Caudate nucleus (tissue), 63 donors: ENCODE measurements at places on chromosomes 3 and 15.

- no peak for DNase-seq
Observed at GRCh38 chr3:134339913-134340312, 34.3 kb downstream of the AMOTL2 start.

GRCh38 chr15:68862415-68862814, 41.7 kb upstream of the ANP32A start:
- no peak for DNase-seq

GRCh38 chr15:35622641-35623340, 76.8 kb upstream of the DPH6 start:
- no peak for DNase-seq

DNA sequence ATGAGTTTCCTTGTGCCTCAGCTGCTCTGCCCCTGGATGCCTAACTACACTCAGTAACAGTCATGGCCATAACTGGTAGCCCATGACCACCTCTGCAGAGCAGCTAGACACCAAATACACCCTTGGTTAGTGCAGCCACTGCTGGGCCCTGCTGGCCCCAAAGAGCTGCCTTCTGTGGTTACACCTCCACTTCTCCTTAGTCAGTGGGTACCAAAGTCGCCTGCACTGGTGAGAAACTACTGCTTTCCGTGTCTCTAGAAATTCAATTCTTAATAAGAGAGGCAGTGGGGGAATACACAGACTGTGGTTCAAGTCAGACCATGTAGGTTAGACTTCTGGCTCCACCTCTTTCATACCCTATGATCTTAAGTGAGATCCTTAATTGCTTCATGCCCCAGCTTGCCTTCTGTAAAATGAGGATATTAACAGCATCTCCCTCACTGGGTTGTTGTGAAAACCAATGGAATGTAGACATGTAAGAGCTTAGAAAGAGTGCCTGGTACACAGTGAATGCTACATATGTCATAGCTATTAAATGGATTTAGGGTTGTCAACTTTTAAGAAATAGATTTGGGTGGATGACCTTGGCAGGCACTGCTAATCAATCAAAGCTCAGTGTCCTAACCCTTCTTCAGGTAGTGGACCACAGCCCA, 18.2 kb downstream of the HEG1 start:
- no peak for DNase-seq

- no peak for DNase-seq
Observed at GRCh38 chr3:141859651-141860050, 16.8 kb upstream of the ATP1B3 start.

DNA sequence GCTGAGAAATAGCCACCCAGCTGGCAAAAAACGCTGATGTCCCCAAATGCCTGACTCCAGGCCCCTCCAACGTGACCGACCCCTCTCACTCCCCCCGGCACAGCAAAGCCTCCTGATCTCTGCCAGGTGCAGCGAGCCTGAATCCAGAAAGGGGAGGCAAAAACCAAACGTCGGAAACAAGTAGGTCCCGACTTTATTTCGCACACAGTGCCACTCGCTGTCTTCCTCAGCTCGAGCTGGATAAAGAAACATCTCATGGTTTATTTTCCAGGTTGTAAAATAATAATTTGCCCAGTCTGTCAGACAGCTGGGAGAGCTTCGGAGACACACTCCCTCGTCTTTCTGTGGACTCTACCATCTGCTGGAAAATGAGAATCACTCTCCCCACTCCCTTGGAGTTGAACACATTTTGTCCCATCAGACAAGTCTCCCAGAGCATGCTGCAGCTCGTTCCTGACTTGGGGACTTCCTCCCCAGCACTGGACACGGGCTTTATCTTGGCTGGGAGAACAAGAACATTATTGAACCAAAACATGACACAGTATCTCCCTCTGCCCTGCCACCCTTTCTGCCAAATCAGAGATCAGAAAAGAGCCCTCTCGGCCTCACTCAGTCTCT, 142.8 kb downstream of the NUP210 start:
- DNase-seq, result no peak

DNA sequence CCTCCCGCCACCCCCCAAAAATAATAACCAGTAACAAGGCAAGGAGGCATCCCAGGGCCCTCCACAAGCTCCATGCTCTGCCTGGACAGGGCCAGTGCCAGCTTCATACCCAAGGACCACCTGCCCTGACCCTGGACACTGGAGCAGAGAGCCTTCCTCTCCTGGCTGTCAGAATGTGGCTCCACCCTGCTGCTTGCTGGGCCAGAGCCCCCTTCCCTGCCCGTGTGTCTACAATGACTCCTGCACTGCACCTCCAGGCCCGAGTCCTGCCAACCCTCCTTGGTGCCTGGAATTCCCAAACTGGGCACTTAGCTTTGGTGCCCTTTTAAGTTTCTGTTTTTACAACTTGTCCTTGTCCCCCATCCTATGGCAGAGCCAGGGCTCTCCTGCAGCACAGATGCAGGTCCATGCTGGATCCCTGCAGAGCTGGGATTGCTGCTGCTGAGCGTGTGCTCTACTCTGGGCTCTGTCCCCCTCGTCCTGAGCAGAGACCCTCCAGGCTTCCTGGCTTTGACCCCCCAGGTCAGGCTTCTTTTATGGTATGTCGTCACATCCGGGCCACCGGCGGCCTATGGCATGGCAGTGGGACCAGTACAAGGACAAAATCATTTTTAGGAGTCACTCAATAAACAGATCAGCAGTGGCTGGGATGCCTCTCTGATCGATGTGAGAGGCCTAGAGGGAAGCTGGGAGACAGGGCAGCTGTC, 11.4 kb upstream of the SNRPA1 start:
- no peak for DNase-seq

- no peak for DNase-seq
Observed at GRCh38 chr3:45312836-45313493, 75.4 kb upstream of the LARS2 start.

DNA sequence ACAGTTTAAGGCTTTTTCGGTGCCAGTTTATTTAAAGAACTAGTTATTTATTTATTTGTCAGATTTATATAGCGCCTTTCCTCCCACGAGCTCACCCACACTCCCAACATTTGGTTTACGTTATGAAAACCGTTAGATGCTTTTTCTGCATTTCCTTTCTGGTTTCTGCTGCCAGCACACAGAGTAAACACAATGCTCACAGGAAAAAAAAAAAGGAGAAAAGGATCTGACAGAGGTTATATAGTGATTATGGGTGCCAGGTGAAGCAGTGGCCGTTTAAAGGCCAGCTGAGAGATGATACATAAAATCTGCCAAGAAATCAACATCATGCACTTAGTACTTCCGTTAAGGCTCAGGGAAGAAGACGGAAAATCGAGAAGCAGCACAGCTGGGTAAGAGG, 37.9 kb downstream of the ETV5 start:
- DNase-seq, result no peak

DNA sequence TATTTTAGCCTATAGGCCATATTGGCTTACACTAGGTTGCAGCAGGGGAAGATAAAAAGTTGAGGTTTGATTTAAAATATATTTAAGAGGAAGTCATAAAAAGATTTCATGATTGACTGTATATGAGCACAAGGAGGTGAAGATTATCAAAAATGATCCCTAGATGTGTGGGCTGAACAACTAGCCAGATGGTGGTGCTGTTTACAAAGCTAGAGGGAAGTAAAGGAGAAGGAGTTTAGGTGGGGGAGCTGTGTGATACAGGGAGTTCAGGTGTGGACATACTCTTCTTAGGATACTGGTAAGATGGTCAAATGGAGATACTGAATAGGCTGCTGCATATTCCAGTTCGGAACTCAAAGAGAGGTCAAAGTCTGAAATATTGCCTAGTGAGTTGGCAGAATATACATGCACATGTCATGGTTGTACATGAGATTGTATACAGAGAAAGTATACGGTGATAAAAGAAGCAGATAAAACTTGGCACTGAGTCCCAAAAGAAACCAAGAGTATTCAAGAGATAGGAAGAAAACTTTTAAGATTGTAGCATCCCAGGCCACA, 727.8 kb downstream of the NLGN1 start:
- no peak for DNase-seq

DNA sequence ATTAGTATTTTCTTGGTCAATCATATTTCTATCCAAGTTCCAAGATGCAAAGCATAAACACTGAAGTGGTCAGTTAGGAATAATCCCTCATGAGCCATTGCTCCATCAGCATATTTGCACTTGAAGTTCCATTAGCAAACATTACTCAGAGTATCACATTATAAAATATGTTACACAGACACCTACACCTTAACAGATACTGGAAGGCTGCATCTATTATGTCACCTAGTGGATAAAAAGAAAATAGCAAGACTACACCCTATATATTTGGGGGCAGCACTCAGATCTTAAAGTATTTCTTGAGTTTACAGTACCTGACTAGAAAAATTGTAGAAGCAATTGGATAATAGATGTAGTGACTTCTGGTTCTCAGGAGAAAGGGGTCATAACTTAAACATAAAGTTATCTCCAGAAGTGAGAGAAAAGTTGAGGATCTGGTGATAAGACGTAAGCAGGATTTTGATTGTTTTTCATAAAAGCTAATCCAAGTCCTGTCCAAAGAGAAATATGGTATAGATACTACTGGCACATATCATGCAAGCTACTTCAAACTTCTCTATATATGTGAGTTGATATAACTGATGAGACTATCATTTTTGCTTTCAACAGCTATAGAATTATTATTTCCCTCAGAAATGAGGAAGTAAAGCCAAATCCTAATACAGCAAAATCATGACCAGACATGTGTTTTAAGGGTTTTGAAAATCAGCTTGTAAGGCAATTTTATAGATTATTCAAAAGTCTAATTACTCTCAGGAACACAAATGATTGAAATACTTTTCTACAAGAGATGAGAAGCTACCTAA, 422.2 kb downstream of the GBE1 start:
- DNase-seq, result no peak

- no peak for DNase-seq
Observed at GRCh38 chr3:108345492-108346205, 49.3 kb downstream of the HHLA2 start.

DNA sequence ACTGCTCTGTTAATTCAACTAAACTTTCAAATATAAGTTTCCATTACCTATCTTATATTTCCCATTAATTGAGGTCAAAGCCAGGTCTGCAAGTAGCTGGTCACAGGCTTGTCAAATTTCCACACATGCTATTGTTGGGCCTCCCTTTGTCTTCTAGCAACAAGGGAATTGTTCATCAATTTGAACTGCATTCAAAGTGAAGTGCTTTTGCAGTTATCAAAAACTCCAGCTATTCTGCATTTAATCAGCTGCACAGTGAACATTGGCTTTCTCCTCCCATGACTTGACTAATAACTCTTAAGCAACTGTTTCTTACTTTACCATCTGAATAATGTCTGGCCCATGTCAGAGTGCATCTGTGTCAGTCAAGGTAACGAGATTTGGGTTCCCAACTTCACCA, 198.4 kb downstream of the KCNH8 start:
- no peak for DNase-seq

- no peak for DNase-seq
Observed at GRCh38 chr3:195102609-195103467, 168.1 kb downstream of the XXYLT1 start.

- DNase-seq, result no peak
Observed at GRCh38 chr15:50463423-50464358, 39.5 kb downstream of the USP8 start.

DNA sequence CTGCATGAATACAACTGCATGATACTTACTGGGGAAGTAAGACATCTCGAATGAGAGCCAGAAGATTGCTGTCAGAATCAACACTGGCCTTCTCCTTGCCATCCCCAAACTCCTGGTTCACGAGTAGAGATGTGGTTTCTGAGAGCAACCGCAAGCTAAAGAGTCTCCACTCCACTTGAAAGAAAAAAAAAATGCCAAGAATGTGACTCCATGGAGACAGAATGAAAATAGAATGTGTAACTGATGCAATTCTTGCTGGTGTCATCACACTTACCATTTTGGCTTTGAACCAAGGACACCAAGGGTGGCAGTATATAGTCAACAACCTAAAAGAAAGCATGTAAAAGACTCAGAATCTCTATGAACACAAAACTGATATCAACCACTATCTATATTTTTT, 280.4 kb downstream of the ULK4 start:
- DNase-seq, result no peak

DNA sequence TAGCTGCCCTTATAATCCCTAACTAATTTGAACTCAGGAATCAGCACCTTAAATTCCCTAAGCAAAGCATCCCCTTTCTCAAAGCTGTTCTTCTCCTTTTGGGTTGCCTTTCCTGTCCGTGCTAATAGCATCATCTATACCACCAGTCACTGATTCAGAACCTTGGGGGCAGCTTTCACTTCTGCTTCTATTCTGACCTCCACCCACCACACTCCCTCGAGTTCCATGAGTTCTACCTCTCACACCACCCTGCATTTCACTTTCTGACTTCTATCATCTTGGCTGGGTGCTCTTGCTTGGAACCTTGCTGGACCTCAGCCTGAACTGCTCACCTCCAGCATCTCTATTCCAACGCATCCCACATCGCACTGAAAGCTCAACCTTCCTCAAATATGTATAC, 55.4 kb upstream of the KCNMB2 start:
- DNase-seq, result no peak

GRCh38 chr3:32794487-32795308, 23.1 kb upstream of the TRIM71 start:
- no peak for DNase-seq

DNA sequence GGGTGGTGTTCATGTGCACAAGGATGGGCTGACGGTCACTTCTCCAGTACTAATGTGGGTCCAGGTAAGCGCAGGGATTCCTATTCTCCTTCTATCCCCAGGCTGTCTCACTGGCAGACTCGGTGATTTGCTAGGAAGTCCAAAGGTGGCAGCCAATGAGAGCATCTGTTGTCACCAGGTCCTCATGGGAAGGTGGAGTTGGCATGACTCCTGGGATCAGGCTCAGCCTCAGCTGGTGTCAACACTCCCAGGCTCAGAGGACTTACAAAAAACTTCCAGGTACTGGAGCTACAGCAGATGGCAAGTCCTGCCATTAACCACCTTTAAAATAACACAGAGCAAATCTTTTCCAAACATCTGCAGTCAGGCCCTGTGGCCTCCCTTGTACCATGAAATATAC, 13.8 kb downstream of the XYLB start:
- no peak for DNase-seq

DNA sequence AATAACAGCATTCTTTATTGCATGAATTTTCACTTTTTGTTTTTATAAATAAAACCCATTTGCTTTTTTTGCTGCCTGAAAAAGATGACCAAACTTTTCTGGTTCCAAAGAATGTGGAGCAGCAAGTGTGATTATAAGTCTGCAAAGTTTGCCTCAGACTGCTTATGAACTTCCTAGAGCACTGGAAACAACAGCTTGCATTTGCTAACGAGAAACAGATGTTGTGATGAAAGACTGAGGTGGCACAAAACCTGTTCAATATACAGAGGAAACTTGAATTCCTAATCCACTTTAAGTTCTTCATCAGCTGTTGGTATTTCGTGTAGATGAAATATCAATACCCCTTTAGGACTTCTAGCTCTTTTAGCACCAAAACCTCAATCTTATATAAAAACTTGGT, 9.3 kb downstream of the ZPLD1 start:
- no peak for DNase-seq
